ENCODE measurements at places on chromosomes 16 and 17. TPM values are rescaled to one million over a fixed set of nuclear protein-coding genes. Genes with fewer than 3 reads are reported as not detected.

BCL6B gene
- not detected for total RNA-seq

- DNase-seq = no peak
- H3K27ac ChIP-seq = peak overlapping the region; percentile 81
- peaks cover 32% of the 10 kb centered on the region for H3K27me3 ChIP-seq
- H3K4me3 ChIP-seq = peak overlapping the region; percentile 23
These were observed 8.2 kb upstream of the CIITA start for GRCh38 chr16:10868596-10869469.

DNA sequence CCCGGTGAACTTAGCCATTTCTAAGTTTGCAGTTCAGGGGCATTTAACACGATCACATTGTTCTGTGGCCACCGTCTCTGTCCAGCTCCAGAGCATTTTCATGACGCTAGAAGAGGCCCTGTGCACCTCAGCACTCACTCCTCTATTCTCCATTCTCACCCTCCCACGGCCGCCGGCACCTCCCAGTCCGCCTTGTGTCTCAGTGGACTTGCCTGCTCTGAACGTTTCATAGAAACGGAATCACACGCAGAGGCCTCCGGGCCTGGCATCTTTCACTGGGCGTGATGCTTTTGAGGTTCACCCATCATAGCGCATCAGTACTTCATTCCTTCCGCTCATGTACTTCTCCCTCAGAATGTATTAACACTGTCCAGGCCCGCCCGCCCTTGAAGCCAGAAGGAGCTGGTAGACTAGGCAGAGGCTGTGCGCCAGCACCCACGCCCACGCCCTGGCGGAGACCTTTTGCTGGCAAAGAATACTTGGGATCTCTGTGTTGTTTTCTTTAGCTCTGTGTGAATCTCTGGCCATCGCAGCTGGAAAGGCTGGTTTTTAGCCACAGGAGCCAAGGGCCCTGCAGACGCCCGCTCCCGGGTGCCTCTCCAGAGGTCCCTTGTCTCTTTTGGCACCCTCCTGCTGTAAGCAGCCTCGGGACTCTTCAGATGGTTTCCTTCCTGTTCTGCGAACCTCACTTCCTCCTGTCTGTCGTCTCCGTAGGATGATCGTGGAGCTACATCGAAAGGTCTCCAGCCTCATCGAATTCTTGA, 23.4 kb upstream of the JPT2 start:
- H3K4me1 ChIP-seq = peaks cover 8% of the 10 kb centered on the region
- no peak overlapping the region for H3K4me3 ChIP-seq
- H3K36me3 ChIP-seq = peaks cover 6% of the 10 kb centered on the region
- H3K27me3 ChIP-seq = no peaks in the 10 kb centered on the region

FNDC8 gene
- not detected for total RNA-seq

- DNase-seq = no peak
- H3K36me3 ChIP-seq = no peaks in the 10 kb centered on the region
- H3K27me3 ChIP-seq = no peaks in the 10 kb centered on the region
- no peaks in the 10 kb centered on the region for H3K4me1 ChIP-seq
These were observed 265.0 kb downstream of the PHKB start for GRCh38 chr16:47726031-47726675.

DNA sequence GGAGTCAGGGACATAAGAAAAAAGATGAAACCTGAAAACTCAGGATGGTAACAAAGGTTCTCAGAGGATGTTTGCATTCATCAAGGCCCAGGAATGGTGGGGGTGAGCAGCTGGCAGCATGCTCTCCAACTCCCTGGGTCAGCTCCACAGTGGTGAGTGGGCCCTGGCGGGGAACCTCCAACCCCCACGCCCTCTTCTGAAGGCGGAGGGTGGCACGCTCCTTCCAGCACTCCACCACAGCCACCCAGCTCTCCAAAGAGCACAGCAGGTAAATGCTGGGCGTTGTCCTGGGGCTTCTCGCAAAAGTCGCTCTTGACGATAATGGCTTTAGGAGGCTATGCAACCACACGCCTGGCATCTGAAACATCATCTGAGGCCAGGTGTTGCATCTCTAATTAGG, 173.8 kb downstream of the C16orf78 start:
- no peaks in the 10 kb centered on the region for H3K27me3 ChIP-seq
- DNase-seq = no peak
- no peak overlapping the region for H3K4me3 ChIP-seq
- no peaks in the 10 kb centered on the region for H3K4me1 ChIP-seq

GRCh38 chr16:68470461-68471150, 22.3 kb upstream of the SMPD3 start:
- peak overlapping the region; percentile 74 for H3K27ac ChIP-seq
- peak overlapping the region; percentile 85 for H3K4me3 ChIP-seq
- DNase-seq = peak; percentile 39
- no peaks in the 10 kb centered on the region for H3K36me3 ChIP-seq
- no peaks in the 10 kb centered on the region for H3K27me3 ChIP-seq
